Activated CD4-positive, alpha-beta T cell treated with anti-CD3 and anti-CD28 coated beads, Interleukin-2, amount 50 U/mL, for 1 hour (primary cell): ENCODE measurements at places on chromosomes 12 and 14.

- no peak for DNase-seq
These were observed 57.8 kb downstream of the KDM5A start for GRCh38 chr12:331287-331686.

DNA sequence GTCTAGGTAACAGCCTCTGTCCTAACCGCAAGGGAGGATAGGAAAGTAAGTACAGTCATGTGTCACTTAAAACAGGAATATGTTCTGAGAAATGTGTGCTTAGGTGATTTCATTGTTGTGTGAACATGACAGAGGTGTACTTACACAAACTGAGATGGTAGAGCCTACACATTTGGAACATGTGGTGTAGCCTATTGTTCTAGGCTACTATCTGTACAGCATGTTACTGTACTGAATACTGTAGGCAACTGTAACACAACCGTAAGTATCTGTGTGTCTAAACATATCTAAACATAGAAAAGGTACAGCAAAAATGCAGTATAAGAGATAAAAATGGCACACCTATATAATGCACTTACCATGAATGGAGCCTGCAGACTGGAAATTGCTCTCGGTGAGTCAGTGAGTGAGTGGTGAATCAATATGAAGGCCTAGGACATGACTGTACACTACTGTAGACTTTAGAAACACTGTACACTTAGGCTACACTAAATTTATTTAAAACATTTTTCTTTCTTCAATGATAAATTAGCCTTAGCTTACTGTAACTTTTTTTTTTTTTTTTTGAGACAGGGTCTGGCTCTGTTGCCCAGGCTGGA, 13.2 kb upstream of the MDM2 start:
- no peak for DNase-seq

DNA sequence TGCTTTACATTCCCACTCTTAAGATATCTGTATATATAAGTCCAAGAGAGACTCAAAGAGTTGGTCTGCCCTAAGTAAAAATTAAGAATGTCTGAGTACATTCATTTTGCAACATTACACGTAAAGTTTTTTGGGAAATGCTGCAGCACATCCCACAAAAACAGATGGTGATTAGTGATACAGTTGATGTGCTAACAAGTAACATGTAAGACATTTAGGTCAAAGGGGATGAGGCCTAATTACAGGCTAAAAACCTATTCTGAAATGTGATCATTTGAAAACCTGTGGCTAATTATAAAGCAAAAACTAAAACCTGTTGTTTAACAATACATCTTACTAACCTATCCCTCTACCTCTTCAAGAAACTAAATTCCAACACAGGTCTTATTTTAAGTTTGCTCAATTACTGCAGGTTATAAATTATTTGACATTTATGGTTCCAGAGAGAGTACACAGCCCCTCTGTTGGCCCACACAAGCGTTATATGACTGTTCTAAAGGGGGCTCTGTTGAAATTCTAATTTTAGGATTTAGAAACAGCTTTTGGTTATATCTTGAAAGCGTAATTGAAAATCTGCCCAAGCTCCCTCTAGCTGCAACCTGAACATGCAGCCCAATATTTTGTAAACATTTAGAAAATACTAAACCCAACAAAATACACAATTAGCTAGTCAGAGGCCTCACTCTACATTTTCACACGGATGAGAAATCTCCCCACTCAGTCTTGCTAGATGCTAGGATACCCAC, 42.9 kb downstream of the BRAP start:
- no peak for DNase-seq

- no peak for DNase-seq
These were observed 60.9 kb upstream of the FUT8 start for GRCh38 chr14:65351493-65352194.

- DNase-seq = no peak
These were observed 73.9 kb downstream of the EP400 start for GRCh38 chr12:132023658-132024057.

- no peak for DNase-seq
These were observed 69.8 kb downstream of the MAP1LC3B2 start for GRCh38 chr12:116628989-116629388.

- DNase-seq = peak; percentile 20
These were observed 784 bp downstream of the RPL6 start for GRCh38 chr12:112408621-112409020.

DNA sequence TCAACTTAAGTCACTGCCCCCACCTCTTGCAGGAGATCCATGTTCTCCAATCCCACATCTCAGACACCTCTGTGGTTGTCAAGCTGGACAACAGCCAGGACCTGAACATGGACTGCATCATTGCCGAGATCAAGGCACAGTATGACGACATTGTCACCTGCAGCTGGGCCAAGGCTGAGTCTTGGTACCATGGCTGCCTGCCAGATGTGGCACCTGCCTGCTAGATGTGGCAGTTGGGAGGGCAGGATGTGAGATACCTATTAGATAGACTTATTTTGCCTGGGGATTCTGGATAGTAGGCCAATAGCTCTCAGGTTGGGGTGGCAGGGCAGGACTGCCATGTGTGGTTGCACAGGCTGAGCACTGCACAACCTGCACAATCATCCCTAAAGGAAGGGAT, 7.9 kb upstream of the KRT86 start:
- DNase-seq = no peak

DNA sequence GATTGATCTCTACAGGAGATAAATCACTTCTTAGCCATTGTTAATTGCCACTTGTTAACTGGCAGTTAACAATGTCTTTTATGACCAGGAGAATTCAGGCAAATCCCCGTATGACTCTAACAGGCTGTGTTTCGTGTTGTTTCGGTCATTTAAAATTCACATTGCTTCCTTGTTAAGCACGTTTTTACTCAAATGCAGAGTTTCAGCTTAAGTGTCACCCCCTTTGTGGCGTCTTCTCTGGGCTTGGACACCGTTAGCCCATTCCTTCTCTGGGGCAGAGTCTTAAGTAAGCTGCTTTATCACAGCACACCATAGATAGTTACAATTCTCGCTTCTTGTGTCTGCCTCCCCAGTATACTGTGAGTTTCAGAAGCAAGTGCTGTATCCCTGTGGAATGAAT, 205.4 kb downstream of the EPS8 start:
- no peak for DNase-seq
